ENCODE measurements at places on chromosomes 5 and 9. TPM values are rescaled to one million over a fixed set of nuclear protein-coding genes. Genes with fewer than 3 reads are reported as not detected.

DNA sequence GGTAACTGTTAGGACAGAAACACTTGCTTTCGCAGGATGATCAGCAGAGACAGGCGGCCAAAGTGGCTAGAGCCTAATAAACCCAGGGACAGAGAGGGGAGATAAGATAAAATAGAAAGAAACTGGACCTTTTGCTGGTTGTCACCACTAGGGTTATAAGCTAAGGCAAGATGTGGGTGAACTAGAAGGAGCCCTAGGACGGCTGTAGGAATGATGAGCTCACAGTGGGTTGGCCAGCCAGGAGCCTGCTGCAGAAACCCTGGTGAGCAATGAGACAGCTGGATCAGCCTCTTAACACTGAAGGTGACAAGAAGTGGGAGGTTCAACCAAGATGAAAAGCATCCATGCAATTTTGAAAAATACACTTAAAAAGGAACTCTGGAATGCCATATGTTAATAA lies 13.5 kb downstream of the CTNND2 start:
- no peak for DNase-seq
- H3K27ac ChIP-seq: no peak overlapping the region
- no peaks in the 10 kb centered on the region for H3K36me3 ChIP-seq
- H3K4me1 ChIP-seq: no peaks in the 10 kb centered on the region
- no peak overlapping the region for H3K4me3 ChIP-seq

- H3K27me3 ChIP-seq: no peaks in the 10 kb centered on the region
- peaks cover 54% of the 10 kb centered on the region for H3K36me3 ChIP-seq
- H3K27ac ChIP-seq: peak within 1 kb of the TSS; percentile 90
- H3K4me1 ChIP-seq: peaks cover 62% of the 10 kb centered on the region
These were observed at the start of gene CAMSAP1 for GRCh38 chr9:135907431-135908092. CAMSAP1 (minus strand) TSS chr9:135907546; CDS start chr9:135907159, 387 bp downstream.

- DNase-seq: peak; percentile 69
- no peaks in the 10 kb centered on the region for H3K36me3 ChIP-seq
- no peaks in the 10 kb centered on the region for H3K27me3 ChIP-seq
- H3K4me1 ChIP-seq: no peaks in the 10 kb centered on the region
- H3K27ac ChIP-seq: no peak overlapping the region
These were observed 51.2 kb upstream of the TESK1 start for GRCh38 chr9:35553670-35554543.

- H3K27me3 ChIP-seq: peaks cover 51% of the 10 kb centered on the region
- no peaks in the 10 kb centered on the region for H3K36me3 ChIP-seq
- H3K27ac ChIP-seq: no peak overlapping the region
- H3K4me3 ChIP-seq: peak overlapping the region; percentile 56
These were observed 196.5 kb upstream of the TBCA start for GRCh38 chr5:77972469-77973252.

GRCh38 chr5:129345213-129345924 lies 114.7 kb upstream of the ADAMTS19 start:
- H3K27ac ChIP-seq: no peak overlapping the region

GRCh38 chr5:122412966-122413365 lies 100.9 kb downstream of the SNCAIP start:
- peaks cover 17% of the 10 kb centered on the region for H3K27me3 ChIP-seq
- no peaks in the 10 kb centered on the region for H3K36me3 ChIP-seq
- no peak overlapping the region for H3K27ac ChIP-seq
- no peak overlapping the region for H3K4me3 ChIP-seq
- no peak for DNase-seq
- H3K4me1 ChIP-seq: no peaks in the 10 kb centered on the region

- H3K4me3 ChIP-seq: peak overlapping the region; percentile 95
- H3K27me3 ChIP-seq: no peaks in the 10 kb centered on the region
- DNase-seq: peak; percentile 62
- H3K27ac ChIP-seq: peak overlapping the region; percentile 43
These were observed 20.8 kb upstream of the MATR3 start for GRCh38 chr5:139272471-139273321.

- no peaks in the 10 kb centered on the region for H3K4me1 ChIP-seq
- H3K4me3 ChIP-seq: no peak overlapping the region
- H3K27me3 ChIP-seq: no peaks in the 10 kb centered on the region
These were observed 80.4 kb upstream of the CDH6 start for GRCh38 chr5:31113101-31113500.

DNA sequence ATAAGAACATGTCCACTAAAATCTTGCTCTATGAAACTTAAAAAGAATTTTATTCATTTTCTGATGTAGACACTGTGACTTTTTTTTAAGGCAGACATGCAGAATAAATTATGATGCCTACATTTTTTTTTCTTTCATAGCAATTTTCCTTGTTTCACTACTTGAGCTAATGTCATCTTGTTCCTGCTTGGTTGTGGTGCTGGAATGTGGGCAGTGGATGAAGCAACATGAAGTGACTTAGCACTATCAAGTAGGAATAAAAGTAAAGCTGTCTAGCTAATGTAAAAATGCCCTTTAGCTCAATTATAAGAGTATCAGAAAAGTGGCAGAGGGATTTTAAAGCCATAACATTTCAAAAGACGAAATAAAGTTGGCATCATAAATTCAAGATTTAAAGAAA lies 191.0 kb downstream of the ADAMTS6 start:
- H3K27me3 ChIP-seq: no peaks in the 10 kb centered on the region
- H3K4me3 ChIP-seq: no peak overlapping the region

DNA sequence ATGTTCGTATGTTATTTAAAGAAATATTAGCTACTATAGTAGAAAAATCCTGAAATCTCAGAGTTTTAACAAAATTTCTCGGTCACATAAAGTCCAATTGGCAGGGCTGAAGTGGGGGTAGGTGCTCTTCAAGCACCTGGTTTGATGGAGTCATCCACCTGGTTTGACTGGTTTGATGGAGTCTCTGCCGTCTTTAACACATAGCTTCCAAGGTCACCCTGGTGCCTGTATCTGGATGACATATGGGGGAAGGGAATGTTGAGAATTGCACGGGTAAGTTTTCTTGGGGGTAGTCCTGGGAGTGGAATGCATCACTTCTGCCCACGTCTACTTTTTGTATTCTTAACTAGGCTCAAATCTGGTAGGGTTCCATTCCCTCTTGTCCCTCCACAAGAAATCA lies 351.2 kb downstream of the SH3GL2 start:
- H3K27ac ChIP-seq: no peak overlapping the region
- H3K27me3 ChIP-seq: no peaks in the 10 kb centered on the region
- H3K36me3 ChIP-seq: no peaks in the 10 kb centered on the region
- H3K4me3 ChIP-seq: no peak overlapping the region
- no peaks in the 10 kb centered on the region for H3K4me1 ChIP-seq
- no peak for DNase-seq

- DNase-seq: no peak
- no peaks in the 10 kb centered on the region for H3K27me3 ChIP-seq
- H3K4me1 ChIP-seq: peaks cover 10% of the 10 kb centered on the region
- H3K27ac ChIP-seq: no peak overlapping the region
- no peaks in the 10 kb centered on the region for H3K36me3 ChIP-seq
- H3K4me3 ChIP-seq: no peak overlapping the region
These were observed 16.5 kb downstream of the RXRA start for GRCh38 chr9:134342746-134343115.

DNA sequence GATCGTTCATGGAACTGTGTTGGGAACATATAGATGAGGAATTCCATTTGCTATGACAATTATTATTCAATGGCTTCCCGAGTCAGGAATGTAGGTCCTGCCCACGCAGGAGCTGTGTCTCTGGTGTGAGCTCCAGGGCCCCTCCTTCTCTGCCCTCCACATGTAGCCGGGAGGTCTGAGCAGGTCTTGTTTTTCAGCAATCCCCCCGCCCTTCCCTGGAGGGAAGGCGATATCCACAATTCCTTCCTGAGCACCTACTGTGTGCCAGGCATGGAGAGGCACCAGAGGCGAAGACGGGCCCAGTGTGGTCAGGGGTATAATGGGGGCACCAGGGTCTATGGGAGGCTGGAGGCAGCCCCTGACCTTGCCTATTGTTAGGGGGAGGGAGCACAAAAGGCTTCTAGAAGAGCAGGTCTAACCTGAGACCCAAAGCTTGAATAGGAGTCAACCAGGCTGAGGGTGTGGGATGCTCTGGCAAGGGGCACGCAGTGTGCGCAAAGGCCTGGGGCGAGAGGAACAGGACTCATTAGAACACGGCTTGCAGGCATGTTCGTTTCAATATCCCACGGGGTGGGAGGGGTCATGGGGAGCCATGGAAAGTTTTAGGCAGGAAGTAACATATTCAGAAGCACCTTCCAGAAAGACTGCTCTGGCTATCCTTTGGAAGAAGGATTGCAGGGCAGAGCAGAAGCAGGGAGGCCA lies 154.9 kb downstream of the C9orf50 start:
- peaks cover 15% of the 10 kb centered on the region for H3K4me1 ChIP-seq
- no peaks in the 10 kb centered on the region for H3K27me3 ChIP-seq
- no peaks in the 10 kb centered on the region for H3K36me3 ChIP-seq
- no peak overlapping the region for H3K4me3 ChIP-seq
- DNase-seq: no peak

GRCh38 chr5:139082813-139083498 lies 115.2 kb downstream of the SIL1 start:
- no peaks in the 10 kb centered on the region for H3K27me3 ChIP-seq
- peaks cover 8% of the 10 kb centered on the region for H3K4me1 ChIP-seq
- H3K4me3 ChIP-seq: no peak overlapping the region
- DNase-seq: no peak
- no peaks in the 10 kb centered on the region for H3K36me3 ChIP-seq
- no peak overlapping the region for H3K27ac ChIP-seq

DNA sequence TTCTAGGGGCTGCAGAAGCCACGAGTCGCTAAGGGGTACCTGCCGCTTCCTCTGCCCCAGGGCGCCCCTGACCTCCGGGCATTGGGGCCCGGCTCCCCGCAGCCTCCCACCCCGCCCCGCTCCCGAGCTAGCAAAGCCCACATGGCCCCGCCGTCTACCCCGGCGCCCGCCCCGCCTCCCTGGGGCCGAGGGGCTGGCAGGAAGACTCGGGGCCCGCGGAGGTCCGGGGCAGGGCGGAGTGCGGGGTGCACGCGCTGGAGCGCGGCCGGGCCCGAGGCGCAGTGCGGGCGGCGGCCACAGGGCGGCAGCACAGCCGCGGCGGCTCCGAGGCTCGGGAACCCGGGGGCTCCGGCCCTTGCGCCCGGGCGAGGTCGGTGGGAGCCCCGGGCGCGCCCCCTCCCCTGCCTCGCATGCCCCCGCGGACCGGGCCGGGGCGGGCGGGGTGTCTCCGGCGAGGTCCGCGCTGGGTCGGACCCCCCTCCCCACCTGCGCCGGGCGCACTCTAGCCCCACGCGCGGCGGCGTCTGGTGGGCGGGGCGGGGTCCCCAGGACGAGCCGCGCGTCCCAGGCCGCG lies 6.7 kb downstream of the NRARP start:
- DNase-seq: peak; percentile 72
- peaks cover 3% of the 10 kb centered on the region for H3K4me1 ChIP-seq
- peaks cover 28% of the 10 kb centered on the region for H3K27me3 ChIP-seq
- no peak overlapping the region for H3K4me3 ChIP-seq
- no peak overlapping the region for H3K27ac ChIP-seq
- no peaks in the 10 kb centered on the region for H3K36me3 ChIP-seq

PCDHGA5 gene
- total RNA-seq: 0.09 TPM

RLN1 gene
- 1.6 TPM for total RNA-seq

SMIM33 gene
- 0.46 TPM for total RNA-seq

SLC6A18 gene
- total RNA-seq: not detected

PLEKHG4B gene
- 0.23 TPM for total RNA-seq

Measured in activated CD4-positive, alpha-beta T cell treated with anti-CD3 and anti-CD28 coated beads for 36 hours (primary cell).